ENCODE measurements at places on chromosomes 5 and 9. TPM values are rescaled to one million over a fixed set of nuclear protein-coding genes. Genes with fewer than 3 reads are reported as not detected.

DNA sequence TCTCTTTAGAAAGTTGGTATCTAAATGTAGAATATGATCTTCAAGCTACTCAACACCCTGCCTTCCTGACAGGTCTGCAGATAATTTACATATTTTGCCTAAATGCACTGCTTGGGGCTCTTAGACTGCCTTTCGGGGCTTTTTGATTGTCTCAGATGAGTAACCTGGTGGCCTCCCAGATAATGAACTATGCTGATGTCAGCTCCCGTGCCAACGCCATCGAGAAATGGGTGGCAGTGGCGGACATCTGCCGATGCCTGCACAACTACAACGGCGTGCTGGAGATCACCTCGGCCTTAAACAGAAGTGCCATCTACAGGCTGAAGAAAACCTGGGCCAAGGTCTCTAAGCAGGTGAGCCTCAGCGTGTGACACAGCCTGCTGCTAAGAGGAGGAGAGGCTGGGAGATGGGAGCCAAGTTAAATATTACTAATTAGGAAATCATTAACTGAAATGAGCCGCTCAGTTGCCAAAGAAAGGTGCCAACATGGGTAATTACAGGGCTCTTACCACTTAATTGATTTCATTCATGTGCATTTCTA, 20.8 kb upstream of the CKMT2 start:
- no peak for DNase-seq

DNA sequence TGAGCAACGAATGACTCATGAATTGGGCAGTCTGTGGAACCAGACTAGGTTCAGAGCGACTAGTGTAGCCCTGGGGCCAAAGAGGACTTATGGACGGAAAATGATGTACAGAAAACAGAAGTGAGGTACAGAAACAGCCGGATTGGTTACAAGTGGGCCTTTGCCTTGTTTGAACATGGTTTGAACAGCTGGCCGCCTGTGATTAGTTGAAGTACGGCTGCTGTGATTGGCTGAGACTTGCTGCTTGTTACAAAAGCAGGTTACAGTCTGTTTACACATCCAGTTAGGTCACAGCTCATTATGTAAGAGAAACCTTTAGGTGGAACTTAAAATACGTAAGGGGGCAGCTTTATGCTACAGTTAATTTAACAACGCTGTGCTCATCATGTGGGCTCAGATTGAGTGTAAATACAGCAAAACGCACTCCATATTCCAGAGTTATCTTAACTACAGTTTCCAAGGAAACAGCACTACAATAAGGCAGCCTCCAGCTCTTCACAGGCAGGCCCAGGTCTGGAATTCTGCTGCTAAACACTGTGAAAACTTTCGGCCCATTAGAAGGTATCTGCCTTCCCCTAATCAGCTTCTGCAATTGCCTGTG, 6.5 kb downstream of the AMACR start:
- no peak for DNase-seq

- DNase-seq = no peak
Measured at GRCh38 chr5:177367981-177368868, 10.5 kb downstream of the RGS14 start.

GRCh38 chr9:1008216-1008615, 31.8 kb downstream of the DMRT3 start:
- DNase-seq = no peak

- DNase-seq = no peak
Measured at GRCh38 chr5:120372899-120373298, 91.2 kb upstream of the PRR16 start.

- no peak for DNase-seq
Measured at GRCh38 chr5:132251220-132251725, 6.2 kb upstream of the PDLIM4 start.

DNA sequence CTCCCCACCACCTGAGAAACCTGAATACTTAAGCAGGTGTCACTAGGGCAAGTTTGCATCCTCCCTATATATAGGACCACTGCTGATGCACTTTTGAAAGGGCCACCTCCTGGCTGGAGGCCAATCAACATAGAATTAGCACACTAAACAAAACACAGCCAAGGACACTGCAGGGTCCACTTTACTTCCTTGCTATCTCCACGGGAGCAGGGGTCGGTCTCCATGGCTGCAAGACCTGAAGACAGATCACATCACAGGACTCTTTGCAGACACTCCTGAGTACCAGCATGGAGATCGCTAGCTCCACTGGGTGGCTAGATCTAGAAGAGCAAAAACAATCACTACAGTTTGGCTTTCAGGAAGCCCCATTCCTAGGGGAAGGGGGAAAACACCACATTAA, 72.3 kb downstream of the C9orf153 start:
- DNase-seq = no peak

DNA sequence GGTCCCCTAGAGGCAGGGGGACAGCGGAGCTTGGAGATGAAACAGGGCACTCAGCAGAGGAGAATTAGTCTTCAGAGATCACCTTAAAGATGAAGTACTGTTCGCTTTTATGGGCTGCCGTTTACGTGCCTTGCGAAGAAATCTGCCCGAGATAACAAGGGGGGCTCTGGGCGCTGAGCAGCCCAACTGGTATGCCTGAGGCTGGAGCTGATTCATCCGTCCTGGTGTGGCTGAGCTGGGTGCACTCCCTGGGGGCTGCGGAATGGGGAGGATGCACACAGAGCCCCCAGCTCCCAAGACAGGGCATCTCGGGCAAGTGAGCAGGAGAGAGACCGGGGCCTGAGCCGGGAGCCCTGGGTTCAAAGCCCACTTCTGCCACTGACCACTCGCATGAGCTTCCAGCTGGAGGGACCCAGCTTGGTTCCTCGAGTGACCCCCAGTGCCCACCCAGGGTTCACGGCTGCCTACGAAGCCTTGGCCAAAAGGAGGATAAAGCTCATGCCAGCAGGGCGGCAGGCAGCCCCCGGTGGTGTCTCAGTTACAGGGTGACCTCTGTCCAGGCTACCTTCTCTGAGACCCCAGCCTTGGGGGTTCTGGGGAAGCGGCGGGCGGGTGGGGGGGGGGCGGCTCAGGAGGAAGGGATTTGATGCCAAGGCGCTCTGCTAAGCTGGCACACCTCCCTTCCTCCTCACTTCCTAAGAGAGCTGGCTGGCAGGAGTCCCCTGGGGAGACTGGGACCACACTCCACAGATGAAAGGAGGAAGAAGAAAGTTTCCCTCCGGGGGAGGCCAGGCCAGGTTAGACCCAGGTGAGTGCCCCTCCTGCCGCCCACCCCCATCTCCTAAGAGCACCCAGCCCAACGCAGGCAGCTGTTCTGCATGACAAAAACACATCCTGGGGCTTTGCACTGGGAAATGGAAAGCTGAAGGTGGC, 5.7 kb downstream of the FIBCD1 start:
- no peak for DNase-seq

- DNase-seq = no peak
Measured at GRCh38 chr9:81394881-81395675, 294.3 kb downstream of the TLE1 start.

DNA sequence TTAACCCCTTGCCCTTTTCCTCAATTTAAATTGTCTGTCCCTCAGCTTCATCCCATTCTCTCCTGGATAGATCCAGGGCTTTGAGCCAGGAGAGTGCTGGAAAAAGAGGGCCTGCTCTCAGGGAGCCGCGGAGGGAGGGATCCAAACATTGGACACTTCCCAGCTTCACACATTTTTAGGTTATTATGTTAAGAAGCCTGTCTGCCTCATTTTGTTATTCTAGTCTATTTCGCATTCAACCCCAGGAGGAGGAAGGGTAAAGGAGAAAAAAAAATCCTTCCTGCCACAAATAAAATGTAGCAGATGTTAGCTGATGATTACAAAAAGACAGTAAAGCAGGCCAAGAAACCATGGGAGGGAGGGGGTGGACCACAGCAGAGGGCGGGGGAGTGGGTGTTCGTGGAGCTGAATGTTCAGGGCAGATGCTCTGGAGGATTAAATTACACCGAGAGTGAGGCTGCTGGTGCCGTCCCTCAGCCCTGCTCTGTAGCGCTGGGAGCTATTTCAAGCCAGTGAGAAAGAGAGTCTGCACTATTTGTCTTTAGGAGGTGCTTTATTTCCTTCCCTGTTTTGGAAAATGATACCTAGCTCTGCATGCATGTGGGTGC, 60.6 kb upstream of the ZFR start:
- DNase-seq = peak; percentile 75

DNA sequence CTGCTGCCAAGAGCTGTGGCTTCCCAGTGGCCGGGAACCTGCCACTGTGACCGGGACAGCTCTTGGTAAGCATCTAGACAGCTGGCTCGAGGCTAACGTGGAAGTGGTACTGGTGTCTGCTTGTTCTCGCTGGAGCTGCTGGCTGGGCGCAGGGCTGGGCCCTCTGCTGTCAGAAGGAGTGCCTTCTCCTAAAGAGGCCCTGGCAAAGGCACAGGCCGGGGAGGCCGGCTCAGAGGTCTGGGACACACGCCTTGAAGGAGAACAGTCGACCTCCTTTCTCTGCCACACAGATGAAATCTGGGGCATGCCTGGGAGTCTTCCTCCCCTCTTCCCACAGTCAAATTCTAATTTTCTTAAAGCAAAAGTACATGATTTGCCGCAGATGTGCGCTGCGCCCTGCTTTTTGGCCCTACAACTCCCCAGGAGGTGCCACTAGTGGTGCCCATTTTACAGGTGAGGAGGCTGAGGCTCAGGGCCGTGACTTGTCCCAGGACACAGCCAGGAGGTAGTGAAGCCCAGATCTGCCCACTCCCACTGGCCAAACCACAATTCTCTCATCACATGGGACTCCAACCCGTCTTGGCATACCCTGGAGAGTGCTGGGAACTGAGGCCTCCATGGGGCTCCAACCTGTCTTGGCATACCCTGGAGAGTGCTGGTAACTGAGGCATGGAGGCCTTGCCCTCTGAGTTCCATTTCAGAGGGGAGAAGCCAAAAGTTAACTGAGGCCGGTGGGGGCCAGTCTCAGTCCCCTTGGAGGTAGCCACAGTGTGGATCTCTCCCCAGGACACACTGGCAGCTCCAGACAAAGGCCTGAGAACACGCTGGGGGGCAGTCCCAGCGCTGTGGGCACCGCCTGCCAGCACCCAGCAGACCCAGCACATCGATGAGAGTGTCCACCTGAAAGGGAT, 12.0 kb upstream of the RXRA start:
- peak; percentile 40 for DNase-seq

GRCh38 chr9:133344071-133344470, 3.9 kb downstream of the MED22 start:
- DNase-seq = no peak

DNA sequence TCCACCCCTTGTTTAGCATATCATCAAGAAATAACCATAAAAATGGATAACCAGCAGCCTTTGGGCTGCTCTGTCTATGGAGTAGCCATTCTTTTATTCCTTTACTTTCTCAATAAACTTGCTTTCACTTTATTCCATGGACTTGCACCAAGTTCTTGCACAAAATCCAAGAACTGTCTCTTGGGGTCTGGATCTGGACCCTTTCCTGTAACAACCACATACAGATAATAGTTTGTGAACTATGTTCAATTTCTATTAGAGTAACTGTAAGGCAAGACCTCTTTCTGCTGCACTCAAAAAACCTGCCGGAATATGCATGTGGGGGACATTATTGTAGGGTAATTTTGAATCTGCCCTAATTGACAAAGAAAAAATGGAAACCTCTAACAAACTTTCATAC, 66.9 kb upstream of the TMEM215 start:
- DNase-seq = no peak

DNA sequence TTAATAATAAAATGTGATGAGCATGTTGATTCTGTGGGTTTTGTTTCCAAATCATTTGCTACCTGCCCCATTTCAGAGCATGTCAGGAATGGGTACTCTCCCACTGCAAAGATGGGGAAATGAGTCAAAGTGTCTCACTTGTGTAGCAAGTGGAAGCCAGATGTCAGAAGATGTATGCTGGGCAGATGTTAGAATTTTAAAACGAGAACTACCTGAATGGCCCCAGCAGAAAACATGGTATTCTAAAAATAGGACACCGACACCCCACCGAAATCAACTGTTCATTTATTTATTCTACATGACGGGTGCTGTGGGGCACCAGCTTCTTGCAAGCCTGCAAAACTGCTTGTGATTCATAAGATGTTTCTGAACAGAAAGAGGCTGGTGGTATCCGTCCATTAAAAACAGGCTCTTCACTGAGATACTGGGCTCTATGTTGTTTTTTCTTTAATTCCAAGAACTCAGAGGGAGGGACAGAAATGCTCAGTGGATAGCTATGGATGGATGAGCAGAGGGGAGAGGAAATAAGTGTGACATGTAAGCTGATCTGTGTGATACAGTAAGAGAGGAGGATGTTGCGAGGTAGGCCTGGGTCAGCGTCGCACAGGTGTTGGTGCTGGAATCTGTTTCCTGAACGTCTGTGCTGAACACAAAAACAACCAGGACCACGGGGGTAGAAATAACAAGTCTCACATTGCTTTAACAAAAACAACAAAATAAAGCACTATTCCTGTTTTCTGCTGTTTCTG, 157.2 kb downstream of the EFNA5 start:
- no peak for DNase-seq

DNA sequence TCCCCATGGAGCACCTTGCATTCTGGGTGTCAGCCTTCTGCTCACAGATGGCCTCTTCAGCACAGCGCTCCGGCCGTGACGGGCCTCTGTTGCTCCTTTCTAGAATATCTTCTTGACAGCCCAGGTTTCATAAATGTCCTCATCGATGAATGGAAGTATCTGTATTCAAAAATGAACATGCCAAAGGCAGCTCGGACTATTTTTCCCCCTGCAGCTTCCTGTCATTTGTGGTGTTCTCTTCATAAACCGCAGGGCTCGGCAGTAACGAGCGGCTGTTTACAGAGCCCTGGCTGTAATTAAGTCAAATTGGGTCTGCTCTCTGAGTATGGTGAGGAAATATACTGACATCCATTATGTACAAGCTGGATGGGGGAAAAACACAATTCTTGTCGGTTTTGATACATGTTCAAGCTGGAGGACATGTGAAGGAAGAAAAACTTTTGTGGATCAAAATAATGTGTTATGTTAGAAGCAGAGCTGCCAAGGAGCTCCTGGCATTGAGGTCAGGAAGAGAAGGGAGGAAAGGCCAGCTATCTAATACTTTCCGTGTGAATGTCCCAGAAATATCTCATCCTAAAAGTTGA, 154.1 kb upstream of the CD180 start:
- peak; percentile 67 for DNase-seq

DNA sequence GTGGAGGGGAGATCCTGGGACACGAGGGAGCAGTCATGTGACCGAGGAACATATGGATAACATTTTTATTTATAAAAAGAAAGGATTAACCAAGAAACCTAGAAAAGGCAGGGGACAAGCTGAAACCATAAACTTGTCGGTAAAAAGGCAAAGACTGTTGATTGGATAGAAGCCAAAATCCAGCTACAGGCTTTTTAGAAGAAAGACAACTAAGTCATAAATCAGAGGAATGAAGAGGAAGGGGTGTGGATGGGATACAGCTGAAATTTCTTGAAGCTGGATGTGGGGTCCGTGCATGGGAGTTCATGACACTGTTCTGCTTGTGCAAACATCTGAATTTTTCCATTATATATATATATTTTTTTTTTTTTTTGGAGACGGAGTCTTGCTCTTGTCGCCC, 110.7 kb upstream of the PHYKPL start:
- DNase-seq = no peak

The TAF11L6 gene
- polyA plus RNA-seq = not detected

The GMCL2 gene
- not detected for polyA plus RNA-seq

The CDC25C gene
- polyA plus RNA-seq = not detected

The EPB41L4A gene
- polyA plus RNA-seq = 9.2 TPM

The PROB1 gene
- 22.2 TPM for polyA plus RNA-seq

The GTF3C4 gene
- 2.6 TPM for polyA plus RNA-seq

The GARIN3 gene
- polyA plus RNA-seq = not detected
